Cardiac septum (tissue), 1 donor: ENCODE measurements at places on chromosomes 6 and 20.

DNA sequence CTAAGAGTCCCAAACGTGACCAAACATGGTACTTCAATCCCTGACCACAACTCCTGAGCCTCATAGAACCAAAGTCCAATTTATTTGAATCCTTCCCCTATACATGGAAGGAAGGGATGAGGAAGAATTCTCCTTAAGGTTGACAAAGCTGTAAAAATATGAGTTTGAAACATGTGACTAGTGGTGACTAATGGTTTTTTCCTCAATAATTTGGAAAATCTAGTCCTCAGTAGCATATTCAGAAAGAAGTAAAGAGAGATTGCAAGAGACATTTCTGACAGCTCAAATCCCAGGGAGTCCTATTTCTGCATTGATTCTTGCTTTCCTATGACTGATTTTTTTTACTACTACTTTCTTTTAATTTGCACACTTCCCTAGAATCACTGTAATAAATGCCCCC is 443.7 kb downstream of the FRK start:
- DNase-seq, result no peak

- DNase-seq, result no peak
Observed at GRCh38 chr6:120590611-120591010, 743.7 kb downstream of the TBC1D32 start.

- no peak for DNase-seq
Observed at GRCh38 chr20:32509639-32510066, 75.5 kb downstream of the NOL4L start.

DNA sequence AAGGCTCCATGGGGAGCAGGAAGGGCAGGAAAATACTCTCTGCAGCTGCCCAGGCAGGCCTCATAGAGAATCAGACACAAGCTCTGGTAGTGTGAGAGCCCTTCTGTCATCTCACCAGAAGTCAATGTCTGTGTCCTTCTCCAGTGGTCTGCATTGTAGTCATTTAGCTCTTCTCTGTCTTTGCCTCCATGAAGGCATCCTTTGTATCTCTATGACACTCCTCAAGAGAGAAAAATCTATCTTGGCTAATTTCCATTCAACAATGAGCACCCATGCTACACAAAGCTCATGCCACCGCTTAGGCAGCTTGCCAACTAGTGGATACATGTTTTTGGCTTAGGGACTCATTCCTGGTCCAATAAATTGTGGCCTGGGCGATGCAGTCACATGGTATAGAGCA is 92.1 kb downstream of the RNF217 start:
- DNase-seq, result no peak

DNA sequence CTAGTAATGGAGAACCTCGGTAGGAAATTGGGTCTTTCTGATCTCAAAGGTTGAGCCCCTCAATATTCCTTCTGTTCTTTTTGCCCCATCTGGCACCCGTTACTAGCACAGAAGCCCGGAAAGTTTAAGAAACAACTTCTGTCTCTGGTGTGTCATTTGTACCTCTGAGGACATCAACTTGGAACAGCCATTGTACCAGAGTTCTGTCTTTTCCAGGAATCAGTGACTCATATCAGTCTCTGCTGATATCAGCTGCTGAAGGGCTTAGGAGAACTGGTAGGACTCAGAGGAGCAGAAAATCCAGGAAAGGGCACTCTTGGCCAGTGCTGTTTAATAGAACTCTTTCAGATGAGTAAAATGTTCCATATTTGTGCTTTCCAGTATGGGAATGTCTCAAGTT is 78.3 kb upstream of the CHD6 start:
- DNase-seq, result no peak

DNA sequence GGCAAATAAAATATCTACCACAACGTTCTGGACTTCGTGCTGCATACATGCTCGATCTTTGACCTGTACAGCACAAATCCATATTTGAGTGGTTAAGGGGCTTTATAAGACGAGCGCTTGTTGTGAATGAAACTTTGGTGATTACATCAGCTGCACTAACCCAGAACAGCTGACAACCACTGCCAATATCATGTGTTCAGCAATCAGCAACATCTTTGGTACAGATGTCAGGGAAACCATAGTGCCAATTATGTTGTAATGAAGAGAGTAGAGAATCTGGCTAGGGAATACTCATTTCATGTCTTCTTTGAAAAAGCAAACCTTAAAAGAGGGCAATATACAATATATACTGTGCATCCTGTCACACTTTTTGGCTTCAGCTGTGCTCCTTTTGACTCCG is 188.6 kb upstream of the NT5E start:
- DNase-seq, result no peak

DNA sequence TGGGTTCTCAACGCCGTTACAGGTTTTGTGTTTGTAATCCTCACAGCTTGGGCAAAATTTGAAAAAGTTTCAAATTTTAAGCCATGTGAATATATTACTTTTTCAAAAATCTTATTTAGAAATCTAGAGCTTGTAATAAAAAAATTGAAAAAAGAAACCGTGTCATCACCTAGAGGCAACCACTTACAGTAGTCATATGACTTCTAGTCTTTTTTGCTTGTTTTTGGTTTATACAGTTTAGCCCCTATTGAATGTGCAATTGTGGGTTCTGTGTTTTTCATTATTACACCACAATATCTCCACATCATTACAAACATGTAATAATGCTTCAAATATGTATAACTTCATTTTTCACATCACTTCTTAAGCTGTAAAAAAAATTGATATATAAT is 888 bp downstream of the DYNLRB1 start:
- DNase-seq, result no peak

- DNase-seq, result no peak
Observed at GRCh38 chr20:2616634-2617033, 35.8 kb upstream of the NOP56 start.

GRCh38 chr20:24461848-24462247 is 7.6 kb upstream of the SYNDIG1 start:
- DNase-seq, result peak; percentile 63

GRCh38 chr6:31767096-31767645 is 4.7 kb downstream of the SAPCD1 start:
- no peak for DNase-seq

- no peak for DNase-seq
Observed at GRCh38 chr6:25623879-25624278, 28.1 kb upstream of the SCGN start.

DNA sequence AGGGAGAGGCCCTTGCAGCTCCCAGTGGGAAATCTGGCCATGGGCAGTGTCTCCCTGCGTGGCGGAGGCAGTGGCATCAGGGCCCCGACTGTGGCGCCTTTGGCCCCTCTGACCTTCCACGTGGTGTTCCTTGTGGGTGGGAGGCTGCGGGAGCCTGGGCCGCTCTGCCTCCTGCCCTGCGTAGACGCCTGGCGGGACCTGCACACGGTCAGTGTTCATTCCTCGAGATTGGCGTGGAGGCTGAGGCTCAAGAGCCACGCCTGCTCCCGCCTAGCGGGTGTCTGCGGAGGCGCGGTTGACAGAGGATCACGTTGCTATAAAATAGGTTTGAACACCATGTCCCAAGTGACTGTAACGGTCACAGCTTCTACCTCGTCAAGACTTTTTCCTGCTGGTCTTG is 14.0 kb downstream of the COL9A3 start:
- DNase-seq, result no peak

GRCh38 chr20:55538261-55538908 is 466.9 kb downstream of the CBLN4 start:
- DNase-seq, result no peak

DNA sequence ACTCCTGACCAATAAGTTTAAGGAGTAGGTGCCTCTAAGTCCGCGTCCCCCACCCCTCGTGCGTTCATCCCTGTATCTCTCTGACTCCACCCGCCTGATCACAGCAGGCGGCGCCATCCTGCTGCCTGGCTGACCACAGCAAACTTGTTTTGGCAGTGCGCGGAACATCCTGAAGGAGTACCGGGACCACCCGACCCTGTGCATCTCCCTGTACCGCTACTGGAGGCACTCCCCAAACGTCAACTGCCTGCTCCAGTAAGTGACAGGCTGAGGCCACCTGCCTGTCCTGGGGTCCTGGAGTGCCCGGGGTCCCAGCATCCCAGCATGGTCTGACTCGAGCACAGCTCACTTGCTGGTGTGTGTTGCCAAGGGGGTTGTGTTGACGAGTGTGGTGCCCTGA is 19.0 kb downstream of the PNLDC1 start:
- DNase-seq, result no peak

GRCh38 chr6:149043476-149044130 is 273.9 kb upstream of the TAB2 start:
- no peak for DNase-seq

GRCh38 chr6:144008120-144008811 is at the start of gene PLAGL1:
Gene PLAGL1, minus strand, starts transcription at chr6:144008259. Its CDS starts 60,123 bp downstream, at chr6:143948136.
- DNase-seq, result peak; percentile 84

- DNase-seq, result no peak
Observed at GRCh38 chr20:42985628-42986027, 204.1 kb downstream of the PTPRT start.

DNA sequence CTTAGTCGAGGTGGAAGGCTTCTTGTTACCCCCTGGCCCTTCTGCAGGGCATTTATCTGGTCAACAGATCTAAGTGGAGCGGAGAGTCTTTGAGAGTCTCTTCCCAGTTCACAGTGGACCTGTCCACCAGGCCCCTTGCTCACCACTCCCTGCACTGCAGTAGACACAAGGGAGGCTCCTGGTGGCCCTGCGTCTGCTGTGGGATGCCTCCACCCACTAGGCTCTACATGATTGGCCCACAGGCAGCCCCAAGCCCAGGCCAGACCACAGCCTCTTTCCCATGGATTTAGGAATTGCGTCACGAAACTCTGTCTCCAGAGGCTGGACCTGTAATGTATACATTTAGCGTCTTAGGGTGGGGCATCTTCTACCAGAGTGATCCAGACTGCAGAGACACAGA is 28.4 kb downstream of the TBC1D7 start:
- DNase-seq, result no peak

DNA sequence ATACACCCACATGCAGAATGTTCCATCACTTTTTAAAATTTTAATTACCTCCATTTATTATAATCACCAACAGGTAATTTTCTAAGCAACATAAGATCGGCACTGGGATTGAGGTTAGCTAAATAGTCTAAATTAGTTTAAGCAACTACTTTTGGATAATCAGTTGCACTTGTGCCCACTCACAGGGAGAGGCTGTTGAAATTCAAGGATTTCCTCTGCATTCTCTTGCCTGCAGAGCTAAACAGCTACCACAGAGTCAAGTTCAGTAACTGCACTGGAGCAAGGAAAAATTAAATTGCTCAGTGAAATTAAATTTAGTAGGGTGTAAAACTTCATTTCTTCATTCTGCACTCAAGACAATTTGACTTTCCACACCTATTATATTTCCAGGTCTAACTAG is 120.7 kb upstream of the CCDC28A start:
- no peak for DNase-seq

DNA sequence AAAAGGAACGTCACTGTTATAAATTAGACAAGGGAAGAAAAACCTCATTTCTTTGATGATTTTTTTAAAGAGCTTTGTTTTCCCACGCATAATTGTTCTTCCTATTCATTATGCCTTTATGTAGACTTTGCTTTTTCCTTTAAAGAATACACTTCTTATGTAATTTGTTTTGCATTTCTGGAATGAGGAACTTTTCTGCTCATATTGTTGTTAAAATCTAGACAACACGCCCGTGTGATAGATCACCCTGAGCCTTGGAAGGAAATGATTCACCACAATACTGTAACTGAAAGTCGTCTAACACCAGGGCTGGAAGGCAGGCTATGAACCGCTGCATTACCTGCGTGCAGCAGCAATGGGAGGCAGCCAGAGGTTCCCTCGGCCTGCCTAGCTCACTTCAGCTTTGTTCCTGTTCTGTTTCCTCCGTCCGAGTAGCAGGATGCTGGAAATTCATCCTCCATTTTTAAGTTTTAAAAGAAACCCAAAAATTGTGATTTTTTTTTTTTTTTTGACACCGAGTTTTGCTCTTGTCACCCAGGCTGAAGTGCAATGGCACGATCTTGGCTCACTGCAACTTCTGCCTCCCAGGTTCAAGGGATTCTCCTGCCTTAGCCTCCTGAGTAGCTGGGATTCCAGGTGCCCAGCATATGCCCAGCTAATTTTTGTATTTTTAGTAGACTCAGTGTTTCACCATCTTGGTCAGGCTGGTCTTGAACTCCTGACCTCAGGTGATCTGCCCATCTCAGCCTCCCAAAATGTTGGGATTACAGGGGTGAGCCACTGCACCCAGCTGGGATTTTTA is 49.6 kb upstream of the ZNF217 start:
- DNase-seq, result peak; percentile 79

DNA sequence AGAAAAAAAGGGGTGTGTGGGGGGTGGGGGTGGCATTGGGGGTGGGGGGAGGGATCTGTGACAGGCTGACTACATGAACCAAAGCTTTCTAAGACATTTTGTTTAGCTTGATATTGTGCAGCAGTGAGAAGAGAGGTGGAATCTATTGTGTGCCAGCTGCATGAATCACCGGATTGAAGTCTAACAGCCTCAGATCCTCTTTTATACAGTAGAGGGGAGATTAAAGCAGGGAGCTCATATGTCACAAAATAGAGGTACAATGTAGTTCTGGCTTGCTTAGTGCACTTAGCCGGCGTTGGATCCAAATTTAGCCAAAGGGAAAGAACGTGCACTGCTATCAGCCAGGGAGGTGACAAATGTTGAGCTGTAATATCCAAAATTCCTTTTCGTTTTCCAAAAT is 404.2 kb upstream of the CITED2 start:
- no peak for DNase-seq

GRCh38 chr6:26502165-26502564 is 2.1 kb downstream of the BTN1A1 start:
- DNase-seq, result no peak

DNA sequence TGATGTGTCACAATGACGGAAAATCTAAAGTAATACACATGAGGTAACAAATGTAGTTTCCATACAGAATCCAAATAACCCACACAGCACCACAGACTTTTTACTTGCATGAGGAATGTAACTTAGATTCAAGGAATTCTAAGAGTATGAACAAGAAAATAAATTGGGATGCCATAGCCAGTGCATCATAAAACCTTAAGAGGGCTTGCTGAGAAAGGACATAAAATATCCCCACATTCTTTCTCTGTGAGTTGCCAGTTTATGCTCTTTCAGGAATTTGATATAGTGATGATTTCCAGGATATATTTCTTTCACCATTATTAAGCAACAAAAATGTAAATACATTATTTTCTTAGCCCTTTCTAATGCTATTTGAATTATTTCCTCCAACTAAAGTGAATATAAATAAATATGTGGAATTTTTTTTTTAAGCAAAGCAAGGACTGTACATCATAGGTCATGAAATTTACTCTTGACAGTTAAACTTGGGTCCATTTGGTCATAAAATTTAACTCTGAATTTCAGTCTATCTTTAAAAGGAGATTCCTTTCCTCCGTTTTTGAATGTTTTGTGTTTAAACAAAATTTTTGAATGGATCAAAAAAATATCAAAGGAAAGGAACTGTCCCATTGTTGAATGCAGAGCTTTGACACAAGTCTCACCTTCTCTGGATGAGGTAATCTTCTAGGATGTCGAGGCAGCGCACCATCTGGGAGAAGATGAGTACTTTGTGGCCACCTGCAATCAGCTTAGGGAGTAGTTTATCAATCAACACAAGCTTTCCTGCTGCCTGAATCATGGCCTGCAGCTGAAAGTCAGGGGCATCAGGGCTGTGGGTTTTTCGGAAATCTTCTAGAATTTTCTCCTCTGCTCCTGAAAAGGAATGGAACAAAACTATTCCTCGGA is 116.3 kb upstream of the EMILIN3 start:
- DNase-seq, result no peak
